Activated CD4-positive, CD25-positive, alpha-beta regulatory T cell treated with anti-CD3 and anti-CD28 coated beads, Interleukin-2, amount 50 U/mL, for 24 hours (primary cell): ENCODE measurements at places on chromosomes 3 and 15.

- ATAC-seq, result no peak
Observed at GRCh38 chr3:125168711-125169393, 43.7 kb downstream of the SLC12A8 start.

DNA sequence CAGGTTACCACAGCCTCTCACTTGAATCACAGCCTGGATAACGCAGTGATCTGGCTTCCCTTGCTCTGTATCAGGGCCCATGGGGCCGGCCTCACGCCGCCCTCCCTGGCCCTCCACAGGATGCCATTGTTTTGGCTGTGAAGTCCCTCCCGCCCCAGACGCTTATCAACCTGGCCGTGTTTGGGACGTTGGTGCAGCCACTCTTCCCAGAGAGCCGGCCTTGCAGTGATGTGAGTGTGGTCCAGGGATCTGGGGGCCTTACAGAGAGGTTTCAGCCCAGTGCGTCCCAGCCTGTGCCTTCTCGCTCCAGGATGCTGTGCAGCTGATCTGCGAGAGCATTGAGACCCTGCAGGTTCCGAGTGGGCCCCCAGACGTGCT, 6.6 kb downstream of the VWA5B2 start:
- no peak for ATAC-seq

GRCh38 chr15:85583442-85583841, 203.0 kb downstream of the AKAP13 start:
- no peak for ATAC-seq

GRCh38 chr3:183265834-183266417, 12.9 kb downstream of the B3GNT5 start:
- ATAC-seq, result peak; percentile 98

GRCh38 chr3:39558775-39559306, 91.4 kb downstream of the MOBP start:
- no peak for ATAC-seq

DNA sequence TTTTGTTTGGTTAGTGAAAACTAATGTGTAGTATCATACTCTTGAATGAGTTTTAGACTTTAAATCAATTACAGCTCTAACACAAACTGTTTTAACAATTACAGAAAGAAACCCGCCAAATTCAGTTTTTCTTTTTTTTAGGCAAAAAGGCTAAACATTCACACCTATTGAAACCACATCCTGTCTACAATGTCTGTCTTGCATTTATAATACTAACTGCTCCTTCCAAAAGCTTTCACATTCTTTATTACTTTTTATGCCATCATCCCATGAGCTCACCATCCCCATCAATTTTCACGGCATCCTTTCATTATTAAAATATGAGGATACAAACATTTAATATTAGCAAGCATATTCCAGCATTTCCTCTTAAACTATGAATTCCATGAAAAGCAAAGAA, 593.3 kb downstream of the FOXP1 start:
- ATAC-seq, result no peak

- no peak for ATAC-seq
Observed at GRCh38 chr15:67944010-67944641, 104.3 kb upstream of the RNU6-1 start.

DNA sequence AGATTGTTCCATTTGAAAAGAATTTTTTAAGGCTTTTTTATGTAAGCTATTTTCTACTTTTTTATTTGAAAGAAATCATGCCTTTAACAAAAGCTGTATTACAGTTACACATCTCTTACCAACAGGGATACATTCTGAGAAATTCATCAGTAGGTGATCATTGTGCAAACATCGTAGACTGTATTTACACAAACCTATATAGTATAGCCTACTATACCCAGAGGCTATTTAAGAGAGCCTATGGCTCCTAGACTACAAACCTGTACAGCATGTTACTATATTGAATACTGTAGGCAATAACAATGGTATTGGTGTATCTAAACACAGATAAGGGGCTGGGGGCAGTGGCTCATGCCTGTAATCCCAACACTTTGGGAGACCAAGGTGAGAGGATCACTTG, 43.1 kb downstream of the PEAK1 start:
- no peak for ATAC-seq

GRCh38 chr3:159059395-159059794, 257.5 kb downstream of the MFSD1 start:
- ATAC-seq, result no peak
